ENCODE measurements at places on chromosomes 11 and 22.

GRCh38 chr11:69358398-69359020, 64.6 kb downstream of the MYEOV start:
- DNase-seq = no peak

- no peak for DNase-seq
Measured at GRCh38 chr11:95711945-95712221, 77.7 kb downstream of the FAM76B start.

GRCh38 chr22:22346401-22347107, 102.0 kb downstream of the VPREB1 start:
- no peak for DNase-seq

DNA sequence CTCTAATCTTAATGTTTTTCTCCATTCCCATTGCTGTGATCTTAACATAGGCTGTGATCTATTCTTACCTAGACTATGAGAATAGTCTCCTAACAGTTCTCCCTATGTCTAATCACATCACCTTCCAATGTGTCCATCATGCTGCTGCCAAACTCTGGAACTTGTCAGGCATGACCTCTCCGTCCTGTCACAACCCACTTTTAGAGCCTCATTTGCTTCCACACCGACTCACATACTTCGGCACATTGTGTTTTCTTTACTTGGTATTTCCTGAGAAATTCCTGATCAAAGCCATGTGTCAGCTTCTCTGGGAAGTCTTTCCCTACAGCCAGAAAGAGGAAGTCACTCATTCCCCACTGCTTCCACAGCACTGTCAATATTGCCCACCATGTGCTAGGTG, 40.5 kb upstream of the BIRC3 start:
- no peak for DNase-seq

DNA sequence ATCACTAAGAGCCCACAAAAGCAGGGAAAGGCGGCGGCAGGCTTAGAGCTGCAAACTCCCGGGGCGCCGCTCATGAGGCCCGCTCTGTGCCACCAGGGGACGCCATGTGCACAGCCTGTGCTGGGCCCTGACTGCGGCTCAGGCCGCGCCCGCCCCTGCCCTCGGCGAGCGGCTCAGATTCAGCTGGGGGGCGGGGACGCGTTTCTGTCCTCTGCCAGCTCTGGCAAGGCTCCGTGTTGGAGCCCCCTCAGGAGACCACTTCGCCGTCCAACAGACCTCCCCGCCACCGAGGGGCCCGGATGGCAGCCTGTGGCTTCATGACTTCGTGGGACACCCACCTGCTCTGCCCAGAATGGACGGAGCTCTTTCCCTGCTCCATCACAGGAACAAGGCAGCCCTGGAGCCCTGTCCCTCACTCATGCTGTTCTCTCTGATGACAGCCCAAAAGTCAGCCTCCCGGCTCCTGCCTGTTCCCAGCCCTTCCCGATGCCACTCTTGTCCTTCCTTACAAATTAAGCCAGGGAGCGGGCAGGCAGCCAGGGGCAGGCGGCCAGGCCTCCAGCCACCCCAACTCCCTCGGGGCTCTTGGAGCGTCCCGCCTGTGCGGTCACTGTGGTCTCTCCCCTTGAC, 69.1 kb downstream of the NAT10 start:
- peak; percentile 68 for DNase-seq

DNA sequence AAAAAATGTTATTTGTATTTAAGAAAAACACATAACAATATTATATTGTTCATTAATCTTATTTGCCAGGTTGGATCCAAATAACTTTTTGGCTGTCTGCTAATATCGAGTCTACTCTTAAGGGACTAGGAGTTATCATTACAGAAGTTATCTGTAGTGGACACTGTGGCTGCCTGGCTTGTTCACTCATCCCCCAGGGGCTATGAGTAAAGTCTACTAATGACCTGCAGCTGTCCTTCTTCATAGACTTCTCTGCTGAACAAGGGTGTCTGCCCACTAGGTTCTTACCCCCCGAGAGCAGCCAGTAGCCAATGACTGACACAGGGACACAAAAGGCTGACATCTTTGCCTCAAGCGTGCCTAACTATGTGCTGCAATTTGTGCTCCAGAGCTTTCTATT, 69.7 kb downstream of the APIP start:
- DNase-seq = no peak

DNA sequence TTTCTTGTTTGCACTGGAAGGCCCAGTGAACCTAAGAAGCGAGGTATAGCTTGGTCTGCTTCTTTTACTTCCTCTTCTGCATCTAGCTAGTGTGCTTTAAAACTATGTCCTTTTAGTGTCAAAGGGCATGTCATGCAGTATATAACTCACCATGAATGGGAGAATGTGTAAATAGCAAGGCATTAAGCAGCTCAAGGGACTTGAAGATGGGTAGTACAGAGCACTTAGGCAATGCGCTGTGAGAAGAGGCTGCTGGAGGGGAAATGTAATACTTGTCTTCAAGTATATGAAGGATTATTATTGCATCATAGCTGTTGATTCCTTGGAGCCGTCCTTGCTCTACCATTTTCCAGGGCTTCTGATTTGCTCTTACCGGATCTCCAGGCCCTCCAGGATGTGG, 7.6 kb downstream of the MAML2 start:
- no peak for DNase-seq

- DNase-seq = peak; percentile 32
Measured at GRCh38 chr11:17954395-17955252, 58.2 kb downstream of the SERGEF start.

DNA sequence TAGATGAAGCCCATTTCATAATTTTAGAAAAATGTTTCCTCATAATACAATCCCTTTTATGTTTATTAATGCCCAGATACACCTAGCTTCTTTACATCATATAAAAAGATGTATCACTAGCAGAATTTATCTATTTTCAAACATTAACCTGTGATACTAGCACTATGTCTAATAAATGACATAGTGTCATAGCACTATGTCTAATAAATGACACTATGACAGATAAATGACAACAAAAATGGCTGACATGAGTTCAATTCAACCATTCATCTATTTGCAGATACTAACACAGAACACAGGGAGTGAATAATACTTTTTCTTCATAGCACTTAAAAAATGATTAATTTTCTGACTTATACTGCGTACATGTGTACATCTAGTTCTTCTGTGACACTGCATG, 19.4 kb upstream of the KDM4E start:
- DNase-seq = no peak

DNA sequence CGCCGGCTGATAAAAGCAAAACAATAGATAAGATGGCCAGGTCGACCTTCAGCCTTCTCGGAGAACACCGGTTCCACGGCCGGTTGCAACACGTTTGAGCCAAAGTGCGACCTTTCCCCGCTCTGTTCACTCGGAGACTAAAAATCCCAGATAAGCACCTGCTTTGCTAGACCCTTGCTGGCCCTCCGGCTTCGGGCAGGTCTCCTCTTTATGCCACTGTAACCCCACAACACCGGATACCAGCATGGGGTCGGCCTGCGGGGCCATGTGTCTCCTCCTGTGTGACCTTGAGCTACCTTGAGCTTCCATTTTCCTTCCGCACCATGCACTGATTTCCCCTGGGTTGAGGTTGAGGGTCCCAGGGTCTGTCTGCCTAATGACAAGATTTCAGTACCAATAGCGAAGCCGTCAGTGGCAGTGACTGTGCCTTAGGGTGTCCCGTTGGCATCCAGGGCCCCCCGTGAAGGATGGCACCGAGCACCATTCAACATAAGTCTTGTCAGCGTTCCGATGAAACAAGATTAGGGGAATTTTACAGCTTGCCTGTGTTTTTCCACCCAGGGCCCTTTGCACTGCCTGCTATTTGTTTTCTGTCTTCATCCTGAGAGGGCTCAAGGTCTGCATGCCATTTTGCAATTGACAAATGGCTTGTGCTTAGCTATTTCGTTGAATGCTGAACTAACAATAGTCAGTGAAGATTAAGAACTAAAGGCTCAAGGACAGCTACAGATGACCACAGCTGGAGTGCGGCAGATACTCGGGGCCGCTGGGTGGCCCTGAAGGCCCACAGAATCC, 118.6 kb downstream of the KCNQ1 start:
- DNase-seq = no peak

DNA sequence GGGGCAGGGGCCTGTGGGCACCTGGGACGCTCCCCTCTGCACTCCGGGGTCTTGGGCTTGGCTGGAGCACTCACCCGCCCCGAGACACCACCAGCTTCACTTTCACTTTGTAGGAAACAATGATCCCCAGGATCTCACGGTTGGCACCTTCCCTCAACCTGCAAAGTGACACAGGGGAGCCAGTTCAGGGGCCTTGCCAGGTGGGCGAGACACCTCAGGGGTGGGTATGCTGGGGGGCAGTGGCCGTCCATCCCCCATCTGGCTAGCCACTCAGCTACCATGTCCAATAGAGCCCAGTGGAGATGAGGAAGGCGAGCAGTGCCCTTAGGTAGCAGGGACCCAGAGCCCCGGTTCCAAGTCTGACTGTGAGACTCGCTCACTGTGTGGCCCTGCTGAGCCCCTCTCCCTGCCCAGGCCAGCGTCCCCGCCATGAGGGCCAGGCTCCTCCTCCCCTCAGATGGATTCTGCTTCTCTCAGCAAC, 32.3 kb downstream of the TPBGL start:
- no peak for DNase-seq

DNA sequence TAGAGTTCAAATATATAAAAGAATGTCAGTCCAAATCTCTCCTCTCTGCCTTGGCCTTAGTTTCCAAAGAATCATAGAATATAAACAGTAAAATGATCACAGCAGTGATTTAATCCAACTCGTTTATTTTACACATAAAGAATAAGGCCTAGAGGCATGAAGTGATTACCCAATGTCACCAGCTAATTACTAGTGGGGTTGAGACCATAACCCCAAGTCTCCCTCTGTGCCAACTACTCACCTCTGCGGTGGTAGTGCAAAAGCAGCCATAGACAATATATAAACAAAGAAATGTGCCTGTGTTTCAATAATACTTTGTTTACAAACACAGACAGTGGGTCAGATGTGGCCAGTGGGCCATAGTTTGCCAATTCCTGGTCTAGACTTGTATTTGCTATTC, 96.6 kb upstream of the FAT3 start:
- no peak for DNase-seq

- DNase-seq = no peak
Measured at GRCh38 chr11:68457898-68458249, 2.7 kb upstream of the PPP6R3 start.

GRCh38 chr11:71542879-71543777, 5.1 kb upstream of the KRTAP5-9 start:
- DNase-seq = no peak

- no peak for DNase-seq
Measured at GRCh38 chr22:40009951-40010671, 15.4 kb downstream of the FAM83F start.

- DNase-seq = peak; percentile 76
Measured at GRCh38 chr11:117946842-117947526, 17.8 kb upstream of the TMPRSS13 start.

DNA sequence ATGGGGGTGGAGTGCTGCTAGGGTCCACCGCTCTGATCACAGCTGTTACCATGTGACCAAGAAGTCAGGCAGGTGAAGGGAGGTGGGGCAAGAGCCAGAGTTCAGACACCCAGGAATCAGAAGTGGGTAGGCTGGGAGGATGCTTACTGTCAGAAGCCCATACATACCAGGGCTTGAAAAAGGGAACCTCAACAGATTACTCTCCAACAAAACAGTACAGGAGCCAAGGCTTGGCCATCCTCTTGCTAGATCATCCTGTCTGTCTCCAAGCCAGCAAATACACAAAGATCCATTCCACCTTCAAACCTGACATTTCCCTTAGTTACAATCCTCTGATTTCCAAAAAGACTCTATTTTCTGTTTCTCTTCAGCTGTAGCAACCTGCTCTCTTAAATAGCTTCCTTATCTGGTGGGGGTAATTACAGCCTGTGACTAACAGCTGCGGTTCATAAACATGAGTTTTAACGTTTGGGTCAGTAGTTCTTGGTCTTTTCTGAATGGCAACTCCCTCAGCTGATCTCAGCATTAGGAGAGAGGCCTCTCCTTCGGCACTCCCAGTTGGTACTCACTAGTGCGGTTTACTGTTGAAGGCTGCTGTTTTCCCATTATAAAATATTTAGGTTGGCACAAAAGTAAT, 31.1 kb upstream of the WT1 start:
- DNase-seq = no peak

DNA sequence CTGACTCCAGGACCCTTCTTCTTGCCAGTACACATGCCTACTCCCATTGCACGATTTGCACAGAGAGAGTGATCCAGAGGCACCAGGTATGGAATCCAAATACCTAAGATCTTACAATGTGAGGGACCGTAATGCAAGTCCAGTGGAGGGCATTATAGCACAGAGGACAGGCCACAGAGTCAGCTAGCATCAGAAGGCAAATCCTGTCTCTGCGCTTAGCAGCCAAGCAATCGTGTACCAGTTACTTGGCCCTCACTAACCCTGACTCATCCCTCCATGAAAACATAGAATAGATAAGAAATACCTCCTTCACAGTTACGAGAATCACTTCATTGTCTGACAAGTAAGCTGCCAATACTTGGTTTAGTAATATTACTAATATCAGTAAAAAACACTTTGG, 69.7 kb upstream of the SLC6A5 start:
- DNase-seq = no peak

- DNase-seq = no peak
Measured at GRCh38 chr11:32713496-32713895, 81.0 kb downstream of the CCDC73 start.
